Skin of body (tissue), 3 donors: ENCODE measurements at places on chromosomes 1 and 21.

DNA sequence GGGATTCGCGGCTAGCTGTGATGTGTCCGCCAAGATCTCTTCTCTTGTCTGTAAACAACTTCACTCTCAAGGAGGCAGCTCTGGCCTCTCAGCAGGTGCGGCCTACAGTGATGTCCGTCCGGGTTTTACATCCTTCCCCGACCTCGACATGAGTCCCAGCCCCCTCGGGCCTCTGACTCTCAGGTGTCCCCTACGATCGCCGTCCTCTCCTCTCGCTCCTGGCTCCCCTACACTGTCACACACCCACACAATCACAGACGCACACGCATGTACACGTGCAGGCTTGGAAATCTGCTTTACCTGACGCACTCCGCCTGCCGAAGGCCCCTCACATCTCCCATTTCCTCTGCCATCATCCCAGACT is 797 bp upstream of the RSPH1 start:
- DNase-seq, result no peak

DNA sequence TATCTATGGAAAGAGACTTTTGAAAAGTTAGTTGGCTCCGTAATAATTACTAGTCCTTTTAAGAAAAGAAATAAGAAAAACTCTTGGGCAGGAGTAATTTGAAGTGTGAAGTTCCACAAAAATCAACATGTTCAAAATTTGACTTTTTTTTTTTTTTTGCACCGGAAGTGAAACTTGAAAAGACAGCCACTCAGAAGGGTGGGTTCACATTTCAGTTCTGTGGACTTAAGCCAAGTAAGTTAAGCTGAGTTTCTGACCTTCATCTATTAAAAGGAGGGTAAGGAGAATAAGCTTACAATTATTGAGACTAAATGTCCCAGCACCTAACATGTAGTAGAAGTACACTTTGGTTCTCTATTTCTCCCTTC is 11.0 kb downstream of the RO60 start:
- no peak for DNase-seq

- peak; percentile 85 for DNase-seq
Measured at GRCh38 chr1:225474986-225475820, 47.4 kb upstream of the LBR start.

DNA sequence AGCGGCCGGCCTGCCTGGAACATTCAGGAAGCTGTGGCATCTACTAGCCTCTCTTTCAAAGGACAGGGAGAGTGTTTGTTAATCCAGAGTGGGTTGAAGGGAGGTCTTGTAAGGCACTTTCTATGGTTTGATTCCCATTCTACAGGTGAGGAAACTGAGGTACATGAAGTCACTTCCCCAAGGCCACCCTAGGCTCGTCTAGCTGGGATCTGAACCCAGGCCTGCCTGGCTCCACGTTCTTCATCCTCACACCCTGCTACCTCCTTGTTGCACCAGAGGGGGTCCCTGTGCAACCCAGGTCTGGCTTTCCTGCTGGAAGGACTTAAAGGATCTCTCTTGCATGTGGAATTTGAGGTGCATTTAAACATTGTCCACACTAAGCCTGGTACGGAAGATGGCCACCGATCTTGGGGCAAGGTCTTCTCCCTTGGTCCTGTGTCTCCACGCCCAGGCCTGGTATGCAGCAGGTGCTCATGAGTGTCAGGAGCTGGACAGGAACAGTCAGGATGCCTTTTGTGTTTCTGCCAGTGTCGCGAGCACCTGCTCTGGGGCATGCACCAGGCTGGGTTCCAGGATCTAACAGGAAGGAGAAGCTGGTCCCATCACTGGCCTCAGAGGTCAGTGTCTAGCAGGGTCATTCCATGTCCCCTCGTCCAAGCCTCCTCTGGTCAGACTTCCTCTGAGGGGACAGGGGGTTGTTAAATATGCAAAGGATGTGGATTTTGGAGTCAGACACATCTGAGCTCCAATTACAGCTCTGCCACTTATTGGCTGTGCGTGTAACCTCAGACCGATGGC is 103.2 kb upstream of the RUNX3 start:
- DNase-seq, result no peak

DNA sequence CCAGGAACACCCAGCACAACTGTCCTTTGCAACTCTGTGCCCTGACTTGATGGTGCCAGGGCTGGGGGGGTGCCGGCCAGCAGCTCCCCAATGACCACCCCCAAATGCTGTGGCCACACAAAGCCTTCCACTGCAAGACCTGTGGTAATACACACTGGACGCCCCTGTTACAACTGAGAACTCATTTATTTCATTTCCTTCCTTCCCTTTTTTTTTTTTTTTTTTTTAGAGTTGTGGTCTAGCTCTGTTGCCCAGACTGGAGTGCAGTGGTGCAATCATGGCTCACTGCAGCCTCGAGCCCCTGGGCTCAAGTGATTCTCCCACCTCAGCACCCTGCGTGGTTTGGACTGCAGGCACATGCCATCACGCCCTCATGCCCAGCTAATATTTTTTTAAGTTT is 25.2 kb downstream of the TP73 start:
- DNase-seq, result no peak

DNA sequence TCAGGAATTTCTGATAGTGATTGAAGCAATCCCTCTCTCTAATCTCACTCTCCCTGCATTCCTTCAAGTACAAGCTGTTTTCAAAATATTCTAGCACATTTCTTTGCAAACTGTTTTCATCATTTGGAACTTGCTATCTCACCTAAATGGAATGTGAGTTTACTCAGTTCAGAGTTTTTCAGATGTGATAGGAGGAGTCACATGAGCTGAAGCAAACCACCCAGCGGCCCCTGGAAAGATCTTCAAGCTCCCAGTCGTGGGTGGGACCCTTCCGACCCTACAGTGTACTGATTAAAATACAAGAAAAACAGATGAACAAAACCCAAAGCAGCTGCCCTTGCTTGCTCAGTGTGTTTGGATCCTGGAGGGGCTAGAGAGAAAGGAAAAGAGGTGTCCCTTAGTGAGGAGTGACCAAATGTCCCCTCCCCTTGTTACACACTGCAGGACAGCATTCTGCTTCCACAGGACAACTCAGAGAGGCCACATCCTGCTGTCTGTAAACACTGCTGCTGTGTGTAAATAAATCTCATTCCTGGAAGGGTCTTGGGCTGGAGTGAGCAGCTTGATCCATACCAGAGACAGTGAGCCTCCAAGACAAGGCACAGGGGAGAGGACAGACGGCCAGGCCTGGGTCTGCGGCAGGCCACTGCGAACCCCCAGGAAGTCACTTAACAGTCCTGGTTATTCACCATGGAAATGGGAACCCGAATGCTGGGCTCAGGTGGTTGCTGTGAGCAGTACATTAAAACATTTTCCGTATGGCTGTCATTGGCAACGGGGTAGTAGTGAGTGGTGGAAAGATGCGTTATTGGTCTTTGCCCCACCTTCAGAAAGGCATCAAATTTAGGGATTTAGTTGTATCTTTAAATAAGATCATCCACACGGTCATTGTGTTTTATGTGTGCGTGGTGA is 229.2 kb downstream of the RHOU start:
- DNase-seq, result peak; percentile 60

- DNase-seq, result no peak
Measured at GRCh38 chr1:241357366-241358340, 648 bp upstream of the RGS7 start.

DNA sequence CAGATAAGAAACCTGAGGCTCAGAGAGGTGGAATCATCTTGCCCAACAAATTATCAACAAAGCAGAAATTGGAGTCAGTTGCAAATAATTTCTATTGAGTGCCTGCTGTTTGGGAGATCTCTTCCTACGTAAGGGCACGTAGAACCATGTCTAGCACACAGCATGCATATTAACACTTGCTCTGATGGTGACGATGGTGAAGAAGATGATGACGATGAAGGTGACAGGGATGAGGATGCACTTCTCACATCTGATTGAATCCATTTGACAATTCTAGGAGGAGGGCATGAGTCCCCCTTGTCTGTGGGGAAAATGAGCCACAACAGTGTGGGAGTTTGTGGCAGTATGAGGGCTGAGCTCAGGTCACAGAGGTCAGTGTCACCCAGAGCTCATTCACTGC is 183.6 kb downstream of the HIVEP3 start:
- no peak for DNase-seq

DNA sequence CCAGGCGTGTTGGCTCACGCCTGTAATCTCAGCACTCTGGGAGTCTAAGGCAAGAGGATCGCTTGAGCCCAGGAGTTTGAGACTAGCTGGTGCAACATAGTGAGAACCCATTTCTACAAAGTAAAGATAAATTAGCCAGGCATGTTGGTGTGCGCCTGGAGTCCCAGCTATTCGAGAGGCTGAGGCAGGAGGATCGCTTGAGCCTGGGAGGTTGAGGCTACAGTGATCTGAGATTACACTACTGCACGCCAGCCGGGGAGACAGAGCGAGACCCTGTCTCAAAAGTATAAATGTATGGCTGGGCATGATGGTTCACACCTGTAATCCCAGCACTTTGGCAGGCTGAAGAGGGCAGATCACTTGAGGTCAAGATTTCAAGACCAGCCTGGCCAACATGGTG is 51.5 kb upstream of the LBR start:
- no peak for DNase-seq

DNA sequence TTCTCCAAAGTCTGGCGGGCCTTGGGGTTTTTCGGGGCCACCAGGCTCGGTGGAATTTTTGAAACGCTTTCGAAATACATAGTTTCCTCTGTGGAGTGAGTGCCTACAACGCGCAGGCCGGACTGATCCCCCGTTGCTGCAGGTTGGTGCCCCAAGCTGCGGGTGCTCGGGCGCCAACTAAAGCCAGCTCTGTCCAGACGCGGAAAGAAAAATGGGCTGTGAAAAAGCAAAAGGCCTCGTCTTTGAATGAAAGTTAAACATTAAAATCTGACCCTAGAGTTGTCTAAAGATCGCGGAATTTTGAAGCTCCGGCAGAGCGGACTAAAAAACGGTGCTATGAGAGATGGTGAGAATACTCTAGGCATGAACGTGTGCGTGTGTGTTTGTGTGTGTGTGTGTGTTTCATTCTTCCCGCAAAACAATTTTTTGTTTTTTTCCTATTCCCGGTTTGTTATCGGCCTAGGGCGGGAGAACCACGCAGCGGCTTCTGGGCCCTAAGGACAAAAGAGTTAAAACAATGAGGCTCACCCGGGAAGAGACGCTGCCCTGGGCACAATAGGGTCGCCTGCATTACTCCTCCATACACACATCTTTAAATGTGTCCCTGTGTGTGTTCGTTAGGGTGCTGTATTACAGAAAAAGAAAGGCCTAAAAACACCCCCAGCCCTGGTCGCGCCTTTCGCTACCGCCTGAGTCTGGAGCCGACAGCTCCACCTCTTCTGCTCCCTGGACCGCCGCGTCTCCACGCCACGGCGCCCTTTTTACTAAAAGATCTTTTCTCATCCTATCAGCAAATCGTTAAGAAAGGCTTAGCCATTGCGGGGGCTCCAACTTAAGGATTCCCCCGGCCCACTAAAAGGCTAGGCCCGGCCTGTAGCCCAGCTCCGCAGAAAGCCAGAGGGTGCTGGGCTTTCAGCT is 3.2 kb downstream of the TBX15 start:
- no peak for DNase-seq

GRCh38 chr1:116768416-116769103 is 14.3 kb downstream of the CD2 start:
- DNase-seq, result no peak

- no peak for DNase-seq
Measured at GRCh38 chr1:156508205-156508954, 7.8 kb upstream of the MEF2D start.

DNA sequence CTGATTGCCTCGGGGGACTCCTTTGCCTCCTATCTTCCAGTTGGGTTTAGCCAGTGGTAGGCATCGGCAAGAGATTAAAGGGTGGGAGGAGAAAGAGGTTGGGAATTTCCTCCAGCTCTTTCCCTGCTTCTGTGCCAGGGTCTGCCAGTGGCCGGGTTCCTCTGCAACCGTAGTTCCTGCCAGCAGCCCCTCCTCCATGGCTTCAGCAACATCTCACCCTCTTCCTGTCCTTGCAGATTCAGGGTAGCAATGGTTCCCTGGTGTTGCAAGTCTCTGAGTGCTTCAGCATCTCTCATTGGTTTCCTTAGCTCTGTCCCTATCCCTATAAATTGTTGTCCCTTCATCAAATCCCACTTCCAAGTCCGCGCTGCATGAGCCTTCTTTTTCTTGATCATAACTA is 223.1 kb upstream of the JUN start:
- no peak for DNase-seq

DNA sequence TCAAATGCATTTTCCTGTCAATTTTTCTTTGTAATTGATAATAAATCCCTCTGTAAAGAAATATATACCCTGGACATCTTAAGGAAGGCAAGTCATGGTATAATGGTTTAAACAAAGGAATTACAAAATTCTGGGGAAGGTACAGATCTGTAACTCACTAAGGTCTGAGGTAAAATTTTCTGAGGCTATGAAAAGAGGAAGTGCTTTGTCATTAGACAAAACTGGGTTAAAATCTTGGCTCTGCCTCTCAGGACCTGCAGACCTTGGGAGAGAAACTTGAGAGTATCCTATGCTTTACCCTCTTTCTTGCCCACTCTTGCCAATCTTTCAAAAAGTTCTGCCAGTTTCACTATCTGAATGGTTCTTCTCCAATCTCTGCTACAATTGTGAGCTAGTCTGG is 26.8 kb upstream of the BEND5 start:
- DNase-seq, result no peak

DNA sequence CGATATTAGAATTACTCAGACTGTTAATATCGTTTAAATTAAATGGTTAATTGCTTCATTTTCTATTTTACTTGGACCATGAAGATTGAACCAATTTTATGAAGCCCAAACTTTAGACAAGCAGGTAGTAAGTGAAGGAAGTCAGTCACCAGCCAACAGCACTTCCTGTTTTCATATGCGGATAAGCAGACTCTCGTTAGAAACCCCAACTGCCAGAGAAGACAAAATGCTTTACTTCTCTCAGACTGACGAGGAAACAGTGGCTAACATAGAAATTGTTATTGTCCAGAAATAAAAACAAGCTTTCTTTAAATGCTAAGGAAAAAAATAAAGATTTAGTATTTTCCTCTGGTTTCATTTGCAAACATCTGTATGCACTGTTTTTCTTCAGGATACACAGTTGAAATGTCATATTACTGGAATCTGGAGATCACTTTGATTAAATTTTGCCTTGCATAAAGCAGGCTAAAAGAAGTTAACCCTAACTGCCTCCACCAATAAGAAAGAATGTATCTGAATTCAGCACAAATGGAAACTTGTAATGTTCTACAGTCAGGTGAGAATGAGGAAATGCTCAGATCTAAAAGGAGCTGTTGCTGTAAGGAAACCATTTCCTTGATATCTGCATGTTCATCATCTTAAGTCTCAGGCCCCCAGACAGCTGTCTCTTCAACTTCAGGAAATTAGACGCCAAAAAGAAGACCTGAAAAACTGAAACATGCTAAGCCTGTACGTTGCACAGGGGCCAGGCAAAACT is 129.8 kb upstream of the SAMSN1 start:
- no peak for DNase-seq
